HCT116 (cell line): ENCODE measurements at places on chromosomes 2 and 18.

DNA sequence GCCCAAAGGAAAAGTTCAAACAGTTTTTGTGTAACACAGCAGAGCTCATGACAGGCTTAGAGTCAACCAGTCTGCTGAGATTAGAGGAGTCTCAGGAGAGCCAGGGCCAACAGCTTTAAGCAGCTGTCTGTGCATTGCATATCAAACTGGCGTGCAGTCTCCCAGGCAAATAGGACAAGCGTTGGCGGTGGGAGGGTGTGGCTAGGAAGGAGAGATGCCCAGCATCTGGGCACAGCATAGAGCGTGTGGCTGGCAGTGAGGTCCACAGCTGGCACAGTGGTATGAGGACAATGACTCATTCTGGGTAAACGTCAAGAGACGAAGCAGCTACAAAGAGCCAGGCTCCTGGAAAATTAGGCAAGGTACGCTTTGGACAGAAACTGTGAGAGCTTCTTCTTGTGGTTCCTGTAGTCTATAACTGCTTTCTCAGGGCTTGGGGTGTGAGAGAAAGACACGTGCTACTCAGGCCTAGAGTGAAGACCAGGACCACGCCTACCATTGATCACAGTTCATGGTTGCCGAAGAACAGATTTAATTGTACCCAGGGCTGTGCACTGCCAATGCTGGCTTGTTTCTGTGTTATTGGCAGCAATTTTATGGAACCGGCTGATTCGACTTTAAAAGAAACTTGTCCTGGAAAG lies 14.8 kb downstream of the ZAP70 start:
- H3K4me3 ChIP-seq, result no peak overlapping the region
- no peaks in the 10 kb centered on the region; the same call in 1 of the 2 replicates for H3K4me1 ChIP-seq
- H3K36me3 ChIP-seq, result no peaks in the 10 kb centered on the region
- no peak for DNase-seq
- no peak overlapping the region for H3K27ac ChIP-seq

DNA sequence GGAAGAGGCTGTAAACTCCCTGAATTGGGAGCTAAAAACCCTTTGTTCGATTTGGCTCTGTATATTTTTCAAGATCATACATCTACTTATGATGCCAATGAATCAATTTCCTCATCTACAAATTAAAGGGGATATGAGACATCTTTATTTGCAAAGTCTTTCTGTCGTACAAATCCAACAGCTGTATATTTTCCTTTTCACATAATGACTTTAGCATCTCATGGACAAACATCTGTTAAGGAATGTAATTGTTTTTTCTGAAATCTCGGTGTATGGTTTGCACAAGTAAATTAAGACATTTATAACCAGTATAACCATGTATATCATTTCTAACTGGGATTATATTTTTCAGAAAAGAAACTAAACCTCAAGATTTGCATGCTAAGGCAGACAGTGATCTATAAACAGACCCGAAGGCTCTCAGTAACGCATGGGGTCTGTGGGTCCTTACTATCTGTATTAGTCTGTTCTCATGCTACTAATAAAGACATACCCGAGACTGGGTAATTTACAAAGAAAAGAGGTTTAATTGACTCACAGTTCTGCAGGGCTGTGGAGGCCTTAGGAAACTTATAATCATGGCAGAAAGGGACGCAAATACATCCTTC lies 130.8 kb downstream of the SLC8A1 start:
- no peaks in the 10 kb centered on the region for H3K27me3 ChIP-seq
- no peaks in the 10 kb centered on the region for H3K4me1 ChIP-seq
- H3K27ac ChIP-seq, result no peak overlapping the region
- no peak overlapping the region for H3K4me3 ChIP-seq
- no peak for DNase-seq

- no peak overlapping the region for H3K27ac ChIP-seq
- no peaks in the 10 kb centered on the region for H3K27me3 ChIP-seq
- no peaks in the 10 kb centered on the region for H3K4me1 ChIP-seq
Measured at GRCh38 chr2:31365834-31366505, 48.6 kb downstream of the XDH start.

GRCh38 chr2:4130651-4131050 lies 427.3 kb downstream of the DCDC2C start:
- H3K4me1 ChIP-seq, result no peaks in the 10 kb centered on the region
- H3K36me3 ChIP-seq, result no peaks in the 10 kb centered on the region
- DNase-seq, result no peak
- no peak overlapping the region for H3K4me3 ChIP-seq

- peaks cover 10% of the 10 kb centered on the region; the same call in 1 of the 2 replicates for H3K4me1 ChIP-seq
- no peaks in the 10 kb centered on the region for H3K27me3 ChIP-seq
- no peak for DNase-seq
- no peak overlapping the region for H3K27ac ChIP-seq
- no peak overlapping the region for H3K4me3 ChIP-seq
Measured at GRCh38 chr2:191018643-191019119, 4.7 kb upstream of the STAT1 start.

- no peaks in the 10 kb centered on the region for H3K27me3 ChIP-seq
- H3K27ac ChIP-seq, result no peak overlapping the region
- no peaks in the 10 kb centered on the region for H3K36me3 ChIP-seq
- H3K4me1 ChIP-seq, result no peaks in the 10 kb centered on the region
- no peak for DNase-seq
Measured at GRCh38 chr18:35117951-35118411, 76.8 kb downstream of the MAPRE2 start.

DNA sequence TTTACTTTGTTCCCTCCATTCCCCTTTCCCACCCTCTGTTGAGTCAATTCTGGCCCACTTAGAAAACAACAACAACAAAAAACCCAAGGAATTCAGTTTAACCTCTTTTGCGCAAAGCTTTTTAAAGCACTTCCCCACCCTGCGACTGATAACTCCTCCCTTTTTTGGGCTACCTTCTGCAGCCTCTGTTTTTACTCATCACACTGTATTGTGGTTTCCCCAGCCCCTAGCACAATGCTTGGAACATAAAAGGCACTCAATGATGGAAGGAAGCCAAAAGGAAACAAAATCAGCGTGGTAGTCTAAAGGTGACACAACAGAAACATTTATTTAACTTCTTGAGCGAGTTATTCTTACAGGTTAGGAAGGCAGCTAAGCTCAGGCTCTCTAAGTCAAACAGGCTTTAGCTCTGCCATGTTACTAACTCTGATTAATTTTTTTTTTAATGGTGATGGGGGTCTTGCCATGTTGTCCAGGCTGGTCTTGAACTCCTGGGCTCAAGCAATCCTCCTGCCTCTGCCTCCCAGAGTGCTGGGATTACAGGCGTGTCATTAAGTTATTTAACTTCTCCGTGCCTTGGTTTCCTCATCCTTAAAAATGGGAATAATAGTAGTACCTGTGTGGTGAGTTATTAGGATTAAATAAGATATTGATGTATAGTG lies 1.3 kb downstream of the CEP68 start:
- H3K27ac ChIP-seq, result no peak overlapping the region
- DNase-seq, result no peak
- no peaks in the 10 kb centered on the region for H3K36me3 ChIP-seq
- H3K4me3 ChIP-seq, result peak overlapping the region; percentile 70
- peaks cover 21% of the 10 kb centered on the region for H3K4me1 ChIP-seq
- H3K27me3 ChIP-seq, result no peaks in the 10 kb centered on the region

DNA sequence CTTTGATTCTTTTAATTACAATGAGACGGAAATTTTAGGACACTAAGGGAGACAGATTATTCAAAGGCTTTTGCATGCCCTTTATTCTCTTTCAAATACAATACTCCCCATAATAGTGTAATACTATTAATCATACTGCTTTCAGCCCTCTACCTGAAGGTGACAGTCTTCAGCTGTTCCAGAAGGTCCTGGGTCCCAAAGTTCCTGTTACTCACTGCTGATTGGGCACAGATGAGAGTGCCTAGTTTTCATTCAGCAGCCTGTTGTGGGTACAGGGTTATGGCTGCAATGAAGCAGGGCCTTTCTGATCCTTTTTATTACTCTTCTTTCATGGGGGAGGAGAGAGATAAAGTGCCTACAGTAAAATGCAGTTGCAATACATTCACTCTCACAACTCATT lies 80.2 kb downstream of the NUP35 start:
- peaks cover 16% of the 10 kb centered on the region for H3K4me1 ChIP-seq
- H3K36me3 ChIP-seq, result no peaks in the 10 kb centered on the region; the same call in 1 of the 2 replicates
- no peak overlapping the region for H3K27ac ChIP-seq
- no peak overlapping the region for H3K4me3 ChIP-seq
- no peaks in the 10 kb centered on the region for H3K27me3 ChIP-seq

- H3K4me1 ChIP-seq, result no peaks in the 10 kb centered on the region; the same call in 1 of the 2 replicates
- DNase-seq, result no peak
- H3K27ac ChIP-seq, result no peak overlapping the region
- H3K36me3 ChIP-seq, result no peaks in the 10 kb centered on the region
Measured at GRCh38 chr2:44951714-44952113, 10.2 kb downstream of the SIX3 start.

- no peak overlapping the region for H3K27ac ChIP-seq
- peaks cover 26% of the 10 kb centered on the region for H3K4me1 ChIP-seq
- H3K36me3 ChIP-seq, result no peaks in the 10 kb centered on the region
- no peak for DNase-seq
- H3K27me3 ChIP-seq, result no peaks in the 10 kb centered on the region
Measured at GRCh38 chr2:234843411-234843810, 108.4 kb upstream of the SH3BP4 start.

GRCh38 chr2:25473758-25474340 lies 132.1 kb upstream of the DNMT3A start:
- no peak overlapping the region for H3K4me3 ChIP-seq
- no peaks in the 10 kb centered on the region for H3K4me1 ChIP-seq
- H3K27me3 ChIP-seq, result no peaks in the 10 kb centered on the region
- H3K36me3 ChIP-seq, result no peaks in the 10 kb centered on the region

- H3K4me3 ChIP-seq, result no peak overlapping the region
- H3K36me3 ChIP-seq, result peaks cover 20% of the 10 kb centered on the region
- H3K27ac ChIP-seq, result no peak overlapping the region
Measured at GRCh38 chr2:241492174-241492565, 16.2 kb downstream of the STK25 start.

DNA sequence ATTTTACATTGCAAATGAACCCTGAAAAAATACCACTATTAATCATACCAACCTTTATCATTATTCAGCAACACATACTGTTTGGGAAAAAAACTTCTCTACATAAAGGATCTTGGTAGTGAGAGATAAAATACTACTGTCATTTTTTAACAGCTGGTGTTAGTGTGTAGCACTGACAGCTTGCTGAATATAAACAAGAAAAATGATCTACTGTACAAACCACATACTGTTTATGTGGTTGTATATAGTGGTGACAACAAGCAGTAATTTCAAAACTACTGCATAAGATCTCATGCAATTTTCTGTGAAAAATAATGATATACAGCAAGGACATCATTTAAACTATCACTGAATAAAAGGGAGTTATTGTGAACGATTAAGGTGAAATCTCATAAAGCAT lies 601.2 kb downstream of the LRP1B start:
- no peak overlapping the region for H3K4me3 ChIP-seq
- H3K27me3 ChIP-seq, result no peaks in the 10 kb centered on the region
- H3K4me1 ChIP-seq, result no peaks in the 10 kb centered on the region
- H3K27ac ChIP-seq, result no peak overlapping the region
- H3K36me3 ChIP-seq, result no peaks in the 10 kb centered on the region

GRCh38 chr2:120926463-120927264 lies 191.0 kb downstream of the GLI2 start:
- H3K4me1 ChIP-seq, result no peaks in the 10 kb centered on the region
- H3K4me3 ChIP-seq, result no peak overlapping the region
- H3K27me3 ChIP-seq, result no peaks in the 10 kb centered on the region
- no peaks in the 10 kb centered on the region for H3K36me3 ChIP-seq
- H3K27ac ChIP-seq, result no peak overlapping the region
- no peak for DNase-seq

GRCh38 chr18:78128004-78128403 lies 851.6 kb upstream of the SALL3 start:
- H3K27me3 ChIP-seq, result no peaks in the 10 kb centered on the region
- H3K4me3 ChIP-seq, result no peak overlapping the region
- H3K4me1 ChIP-seq, result no peaks in the 10 kb centered on the region
- H3K36me3 ChIP-seq, result no peaks in the 10 kb centered on the region
- H3K27ac ChIP-seq, result no peak overlapping the region

- no peak overlapping the region for H3K4me3 ChIP-seq
- H3K4me1 ChIP-seq, result no peaks in the 10 kb centered on the region
- no peak for DNase-seq
- H3K36me3 ChIP-seq, result no peaks in the 10 kb centered on the region
Measured at GRCh38 chr2:96233880-96234316, 25.3 kb upstream of the STARD7 start.
